ENCODE measurements at places on chromosomes 2 and 18.

- no peak for DNase-seq
Measured at GRCh38 chr2:109512076-109512475, 101.7 kb downstream of the SEPTIN10 start.

DNA sequence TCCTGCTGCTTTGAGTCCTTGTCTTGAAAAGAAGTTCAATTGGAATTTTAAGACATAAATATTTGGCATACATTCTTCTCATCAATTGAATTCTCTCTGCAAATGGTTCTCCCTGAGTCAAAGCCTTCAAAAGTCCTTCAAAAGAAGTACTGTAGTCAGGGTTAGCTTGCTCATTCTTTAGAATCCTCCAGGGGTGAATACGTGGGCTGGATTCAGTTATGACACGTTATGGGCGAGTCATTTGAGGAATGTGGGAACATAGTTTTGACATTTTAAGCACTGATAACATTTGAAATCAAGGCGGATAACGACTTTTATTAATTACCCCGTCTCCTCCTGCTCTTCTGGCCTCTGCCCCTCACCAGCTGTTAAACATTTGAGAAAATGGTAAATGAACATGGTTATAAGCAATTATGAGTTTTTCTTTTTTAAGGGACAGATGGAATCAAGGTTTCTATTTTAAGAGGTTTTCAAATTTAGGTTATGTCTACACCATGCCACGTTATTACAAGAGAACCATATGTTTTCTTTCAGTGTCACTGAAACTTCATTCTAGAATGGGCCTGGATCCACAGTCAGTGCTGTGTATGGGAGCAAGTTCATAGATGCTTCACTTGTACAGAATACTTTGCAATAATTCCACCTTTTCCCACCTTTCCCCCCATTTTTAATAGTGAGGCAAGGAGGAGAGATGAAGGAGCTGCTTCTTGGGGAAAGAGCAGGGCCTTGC is 273.1 kb downstream of the TSN start:
- no peak for DNase-seq

DNA sequence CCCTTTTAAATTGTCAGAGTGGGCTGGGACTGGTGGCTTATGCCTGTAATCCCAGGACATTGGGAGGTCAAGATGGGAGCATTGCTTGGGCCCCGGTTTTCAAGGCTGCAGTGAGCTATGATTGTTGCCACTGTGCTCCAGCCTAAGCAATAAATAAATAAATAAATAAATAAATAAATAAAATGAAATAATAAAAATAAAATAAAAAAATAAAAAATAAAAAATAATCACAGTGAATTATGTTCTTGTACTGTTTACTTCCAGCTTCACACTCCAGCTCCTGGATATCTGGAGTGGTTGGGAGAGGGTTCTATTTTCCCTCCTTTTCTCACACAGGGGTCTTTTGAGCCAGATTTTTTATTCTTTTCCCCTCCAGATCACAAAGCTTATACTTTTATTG is 26.2 kb upstream of the PNPT1 start:
- no peak for DNase-seq

DNA sequence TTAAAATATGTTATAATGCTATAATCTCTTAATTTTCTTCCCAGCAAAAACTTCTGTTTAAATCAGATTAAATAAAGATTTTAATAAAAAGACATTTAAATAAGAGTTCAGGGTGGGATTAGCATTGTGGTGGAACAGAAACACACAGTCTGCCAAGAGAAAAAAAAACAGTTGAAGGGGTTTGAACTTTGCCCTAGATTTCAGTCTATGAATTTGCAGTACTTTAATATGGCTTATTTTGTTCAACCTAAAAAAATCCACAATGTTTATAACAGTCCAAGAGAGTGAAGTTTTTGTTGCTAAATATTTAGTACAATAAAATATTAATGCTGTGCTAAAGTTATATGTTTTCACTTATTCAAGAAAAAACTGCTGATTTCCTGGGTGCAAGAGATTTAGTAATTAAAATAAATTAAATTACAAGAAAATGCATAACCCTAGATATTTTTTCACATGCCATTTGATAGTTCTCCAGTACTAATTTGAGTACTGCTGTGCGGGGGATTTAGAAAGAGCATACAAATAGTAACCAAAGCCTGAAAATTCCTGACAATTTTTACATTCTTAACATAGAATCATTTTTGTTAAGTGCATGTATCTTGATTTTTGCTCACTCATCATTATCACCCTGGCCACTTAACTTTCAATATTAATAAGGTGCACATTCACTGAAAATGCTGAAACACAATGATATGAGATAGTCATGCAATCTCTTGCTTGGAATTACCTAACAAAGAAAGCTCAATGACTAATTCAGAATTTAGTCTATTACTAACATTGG is 52.6 kb downstream of the SLC40A1 start:
- no peak for DNase-seq

- DNase-seq = no peak
Measured at GRCh38 chr2:160889439-160890170, 270.6 kb upstream of the TANK start.

DNA sequence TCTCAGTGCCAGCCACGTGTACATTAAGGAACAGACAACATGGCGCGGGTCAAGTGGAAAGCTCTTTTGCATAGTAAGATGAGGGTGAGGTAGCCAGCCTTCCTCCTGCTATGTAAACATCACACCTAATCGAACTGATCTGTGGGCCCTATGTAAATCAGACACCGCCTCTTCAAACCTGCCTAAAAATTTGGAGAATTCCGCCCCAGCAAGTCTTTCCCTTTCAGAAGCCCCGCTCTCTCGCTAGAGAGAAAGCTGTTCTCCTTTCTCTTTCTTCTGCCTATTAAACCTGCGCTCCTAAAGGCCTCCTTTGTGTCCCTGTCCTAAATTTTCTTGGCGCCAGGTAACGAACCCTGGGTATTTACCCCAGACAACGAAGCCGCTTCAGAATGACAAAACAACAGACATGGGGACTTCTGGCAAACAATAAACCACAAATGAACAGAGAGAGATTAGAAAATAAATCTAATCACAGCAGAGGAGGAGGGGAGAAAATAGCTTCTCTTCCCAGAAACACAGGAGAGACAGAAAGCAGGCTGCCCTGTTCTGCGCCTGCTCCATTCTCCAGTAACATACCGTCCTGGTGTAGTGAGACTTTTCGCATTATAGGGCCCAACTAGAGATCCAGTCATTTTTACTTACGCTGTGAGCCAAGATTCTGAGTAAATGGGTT is 31.9 kb upstream of the CYP1B1 start:
- DNase-seq = no peak

DNA sequence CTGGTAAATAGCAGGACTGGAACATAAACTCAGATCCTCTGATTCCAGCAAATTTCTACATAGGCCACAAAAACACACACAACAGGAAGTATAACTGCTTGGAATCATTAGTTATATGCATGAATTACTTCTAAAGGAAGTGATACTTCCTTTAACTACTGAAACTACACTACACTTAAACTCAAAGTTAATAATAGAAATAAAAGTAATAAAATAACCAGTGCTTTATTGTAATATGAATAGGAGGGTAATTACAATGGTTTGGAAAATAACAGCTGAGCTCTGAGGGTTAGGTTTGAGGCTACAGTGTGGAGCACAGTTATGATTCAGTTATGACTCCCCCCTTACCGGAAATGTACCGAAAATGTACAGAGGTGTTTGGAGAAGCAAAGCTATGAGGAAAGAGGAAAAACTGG is 18.5 kb upstream of the POLI start:
- DNase-seq = no peak

DNA sequence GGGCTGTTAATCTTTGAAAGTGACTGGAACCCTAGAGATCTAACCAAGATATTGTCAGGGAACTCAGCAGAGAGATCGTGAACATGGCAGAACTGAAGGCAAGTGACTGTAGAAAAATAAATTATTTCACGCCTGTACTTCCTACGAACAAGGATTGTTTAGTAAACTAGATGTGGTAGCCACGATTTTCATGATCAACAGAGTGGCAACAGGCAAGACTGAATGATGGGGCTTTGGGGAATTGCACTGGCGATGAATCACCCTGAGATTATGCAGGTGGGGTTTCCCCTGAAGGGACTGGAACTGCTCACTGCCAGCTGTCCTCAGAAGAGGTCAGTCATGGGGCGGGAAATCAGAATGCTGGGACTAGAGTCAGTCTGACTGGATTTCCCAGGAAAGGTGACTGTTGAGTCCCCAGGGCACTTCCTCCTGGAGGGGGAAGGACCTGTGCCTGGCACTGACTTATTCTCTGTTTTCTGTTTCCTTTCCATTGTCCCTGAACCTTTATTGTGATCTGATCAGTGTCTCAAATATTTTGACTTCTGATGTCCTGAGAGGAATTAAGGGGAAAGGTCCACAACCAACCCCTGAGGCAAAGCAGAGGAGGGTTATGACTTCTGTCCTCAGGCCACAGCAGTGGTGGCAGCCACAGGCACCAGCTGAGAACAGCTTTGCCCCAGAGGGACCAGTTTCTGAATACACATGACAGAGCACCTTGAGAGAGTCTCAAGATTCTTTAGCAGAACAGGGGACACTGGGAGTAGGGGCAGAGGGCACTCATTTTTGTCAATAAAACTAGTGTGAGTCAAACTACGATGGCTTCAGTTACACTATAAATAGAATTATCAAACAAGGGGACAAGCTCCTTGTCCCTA is 70.0 kb downstream of the NAB1 start:
- no peak for DNase-seq

DNA sequence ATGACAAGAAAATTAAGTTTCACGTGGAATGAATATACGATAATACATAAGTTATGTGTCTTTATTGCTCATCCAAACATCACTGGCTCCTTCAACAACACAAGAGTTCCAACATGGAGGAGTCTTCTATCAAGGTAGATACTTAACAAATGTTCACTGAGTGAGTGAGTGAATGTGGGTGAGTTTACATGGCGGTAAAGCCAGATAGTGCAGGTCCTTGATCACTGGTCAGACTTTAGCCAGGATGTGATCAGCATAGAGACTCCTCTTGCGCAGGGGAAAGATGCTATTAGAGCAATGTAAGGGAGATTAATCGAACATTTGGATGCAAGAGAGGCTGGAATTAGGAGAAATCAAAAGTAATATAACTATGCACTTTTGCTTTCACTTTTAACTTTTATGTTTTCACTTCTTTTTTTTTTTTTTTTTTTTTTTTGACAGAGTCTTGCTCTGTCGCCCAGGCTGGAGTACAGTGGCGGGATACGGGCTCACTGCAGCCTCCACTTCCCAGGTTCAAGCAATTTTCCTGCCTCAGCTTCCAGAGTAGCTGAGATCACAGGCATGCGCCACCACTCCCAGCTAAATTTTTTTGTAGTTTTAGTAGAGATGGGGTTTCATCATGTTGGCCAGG is 249.0 kb upstream of the ID2 start:
- DNase-seq = no peak

Data from Kasumi-1 (cell line).